PC-3 (cell line): ENCODE measurements at places on chromosomes 1 and 21. TPM values are rescaled to one million over a fixed set of nuclear protein-coding genes. Genes with fewer than 3 reads are reported as not detected.

GRCh38 chr1:167529829-167530474 is 11.6 kb upstream of the CD247 start:
- no peak for DNase-seq

DNA sequence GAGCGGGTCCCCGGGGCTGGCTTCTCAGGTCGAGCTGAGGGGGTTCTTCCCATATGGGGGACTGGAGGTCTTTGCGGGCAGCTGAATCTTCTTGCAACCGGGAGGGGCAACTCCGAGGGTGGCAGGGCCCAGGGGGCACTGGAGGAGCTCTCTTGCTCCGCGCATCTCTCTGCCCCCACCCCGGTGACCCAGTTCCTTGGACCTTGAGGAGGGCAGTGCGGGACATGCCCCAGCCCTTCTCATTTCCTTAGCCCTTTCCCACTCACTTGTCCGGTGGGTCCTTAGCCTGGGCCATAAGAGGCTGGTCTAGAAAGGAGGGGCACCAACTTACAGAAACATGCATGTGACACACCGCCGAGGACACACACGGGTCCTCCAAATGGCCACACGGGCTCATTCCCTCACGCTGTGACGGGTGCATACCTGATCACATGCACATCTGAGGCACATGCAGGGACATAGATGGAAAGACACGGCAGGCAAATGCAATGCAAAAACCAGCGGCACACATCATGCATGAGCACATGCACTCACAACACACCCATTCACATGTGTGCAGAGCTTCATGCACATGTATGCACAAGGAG is 630 bp downstream of the HPCA start:
- no peak for DNase-seq

DNA sequence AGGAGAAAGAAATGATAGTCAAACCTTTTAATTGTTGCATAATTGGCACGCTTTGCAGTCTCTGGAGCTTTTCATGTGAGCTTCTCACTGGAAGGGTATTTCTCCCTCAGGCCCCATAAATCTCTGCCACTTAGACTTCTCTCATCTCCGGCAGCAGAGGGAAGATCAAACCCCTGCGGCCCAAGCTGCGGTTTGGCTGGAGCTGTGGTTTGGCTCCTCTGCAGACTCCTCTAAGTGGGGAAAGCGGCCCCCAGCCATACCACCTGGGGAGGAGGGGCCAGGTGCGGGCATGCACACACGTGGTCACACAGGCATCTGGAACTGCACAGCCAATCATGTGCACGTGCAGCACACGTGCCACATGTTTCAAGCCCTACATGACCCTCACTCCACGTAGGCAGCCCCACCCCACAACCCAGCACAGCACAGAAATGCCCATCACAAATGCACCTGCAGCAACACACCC is 58.3 kb downstream of the UBE2T start:
- peak; percentile 90 for DNase-seq

DNA sequence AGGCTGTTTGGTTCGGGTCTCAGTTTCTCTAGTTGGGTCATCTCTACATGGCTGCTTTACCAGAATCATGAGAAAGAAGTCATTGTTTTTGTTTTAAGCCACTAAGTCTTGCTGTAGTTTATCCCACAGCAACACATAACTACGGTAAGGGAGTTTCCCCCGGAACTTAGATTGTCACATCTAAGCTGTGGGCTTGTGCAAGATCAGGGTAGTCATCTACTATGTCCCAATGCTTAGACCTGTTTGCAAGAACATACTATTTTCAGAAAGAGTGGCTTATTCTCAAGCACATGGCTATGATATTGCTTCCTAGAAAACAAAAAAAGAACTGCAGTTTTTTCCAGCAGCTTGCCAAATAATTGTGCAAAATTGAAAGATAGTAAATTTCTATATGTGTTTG is 18.0 kb upstream of the OLIG2 start:
- no peak for DNase-seq

- DNase-seq: no peak
Measured at GRCh38 chr1:182384387-182384960, 7.1 kb downstream of the GLUL start.

DNA sequence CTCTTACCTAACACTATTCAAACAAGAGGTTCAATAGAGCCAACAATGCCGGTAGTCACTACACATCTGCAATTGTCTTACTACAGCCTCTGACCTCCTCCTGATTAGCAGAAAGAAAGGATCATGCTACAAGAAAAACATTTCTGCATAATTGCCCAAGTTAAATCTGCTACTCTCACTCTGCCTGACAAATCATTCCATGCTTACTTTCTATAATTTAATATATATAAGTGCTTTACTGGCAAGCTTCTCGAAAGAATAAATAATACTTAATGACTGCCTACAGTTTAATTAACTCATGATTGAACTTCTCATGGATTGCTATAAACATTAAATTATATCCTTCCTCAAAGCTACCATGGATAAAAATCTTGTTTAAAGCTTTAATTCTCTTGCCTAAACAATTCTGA is 156.0 kb downstream of the SLC45A1 start:
- DNase-seq: no peak

- DNase-seq: no peak
Measured at GRCh38 chr1:60895252-60895651, 187.1 kb upstream of the NFIA start.

DNA sequence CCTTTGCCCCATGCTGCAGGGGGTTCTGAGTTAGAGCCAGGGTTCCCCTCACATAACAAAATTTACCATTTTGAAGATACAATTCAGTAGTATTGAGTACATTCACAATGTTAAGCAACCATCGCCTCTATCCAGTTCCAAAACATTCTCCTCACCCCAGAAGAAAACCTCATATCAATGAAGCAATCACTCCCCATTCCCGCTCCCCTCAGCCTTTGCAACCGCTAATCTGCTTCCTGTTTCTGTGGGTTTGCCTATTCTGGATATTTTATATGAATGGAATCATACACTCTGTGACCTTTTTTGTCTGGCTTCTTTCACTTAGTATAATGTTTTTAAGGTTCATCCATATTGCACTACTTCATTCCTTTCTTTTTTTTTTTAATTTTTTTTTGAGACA is 32.9 kb downstream of the SERINC2 start:
- no peak for DNase-seq

DNA sequence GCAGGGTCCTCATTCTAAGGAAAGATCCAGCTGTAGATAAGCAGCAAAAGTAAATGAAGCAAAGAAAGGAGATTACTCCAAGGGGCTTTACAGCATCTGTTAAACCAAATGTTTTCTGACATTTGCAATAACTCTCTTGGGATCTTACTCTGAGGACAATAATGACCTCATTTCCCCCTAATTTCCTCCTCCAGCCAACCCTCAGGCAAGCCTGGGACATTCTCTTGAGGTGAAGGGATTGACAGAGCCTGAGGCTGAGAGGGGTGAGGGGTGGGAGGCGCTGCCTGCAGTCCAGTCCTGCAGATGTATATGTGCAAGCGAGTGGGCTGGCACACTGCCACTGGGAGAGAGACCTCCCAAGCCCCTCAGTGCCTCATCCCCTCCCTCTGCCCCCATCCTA is 40.5 kb upstream of the NEK2 start:
- DNase-seq: no peak

GRCh38 chr1:17540255-17541001 is 930 bp downstream of the ARHGEF10L start:
- DNase-seq: no peak

DNA sequence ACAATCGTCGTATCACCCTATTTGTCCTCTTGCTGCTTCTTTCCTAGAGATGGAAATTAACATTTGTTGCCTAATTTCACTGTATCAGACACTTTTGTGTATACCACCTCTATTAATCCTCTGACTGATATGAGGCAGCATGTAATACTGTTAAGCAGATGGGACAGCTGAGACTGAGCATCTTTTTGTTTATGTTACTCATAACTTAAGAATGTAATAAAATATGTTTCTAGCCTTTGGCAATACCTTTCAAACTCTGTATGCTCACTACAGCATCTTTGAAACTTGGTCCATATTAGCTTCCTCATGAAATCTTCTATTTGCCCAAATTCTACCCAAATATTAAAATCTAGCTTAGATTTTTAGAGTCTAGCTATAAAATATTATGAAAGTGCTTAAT is 2.3 kb downstream of the OR14K1 start:
- DNase-seq: peak; percentile 83

GRCh38 chr1:119784191-119784781 is 15.6 kb upstream of the HMGCS2 start:
- DNase-seq: peak; percentile 12

GRCh38 chr1:231059566-231060193 is 19.6 kb upstream of the FAM89A start:
- peak; percentile 67 for DNase-seq

DNA sequence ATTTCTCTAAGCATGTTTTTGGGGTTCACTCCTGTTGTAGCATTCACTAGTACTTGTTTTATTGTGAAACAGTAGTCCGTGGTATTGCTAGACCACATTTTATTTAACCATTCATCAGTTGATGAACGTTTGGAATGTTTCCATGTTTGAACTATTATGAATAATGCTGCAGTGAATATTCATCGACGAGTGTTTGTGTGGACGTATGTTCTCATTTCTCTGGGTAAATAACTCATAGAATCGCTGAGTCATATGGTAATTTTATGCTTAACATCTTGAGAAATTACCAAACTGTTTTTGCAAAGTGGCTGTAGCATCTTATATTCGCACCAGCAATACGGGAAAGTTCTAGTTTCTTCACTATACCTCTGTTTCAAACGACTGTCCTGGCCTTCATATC is 28.0 kb upstream of the KAZN start:
- peak; percentile 92 for DNase-seq

- peak; percentile 97 for DNase-seq
Measured at GRCh38 chr1:72284348-72285073, 2.2 kb upstream of the NEGR1 start.

DNA sequence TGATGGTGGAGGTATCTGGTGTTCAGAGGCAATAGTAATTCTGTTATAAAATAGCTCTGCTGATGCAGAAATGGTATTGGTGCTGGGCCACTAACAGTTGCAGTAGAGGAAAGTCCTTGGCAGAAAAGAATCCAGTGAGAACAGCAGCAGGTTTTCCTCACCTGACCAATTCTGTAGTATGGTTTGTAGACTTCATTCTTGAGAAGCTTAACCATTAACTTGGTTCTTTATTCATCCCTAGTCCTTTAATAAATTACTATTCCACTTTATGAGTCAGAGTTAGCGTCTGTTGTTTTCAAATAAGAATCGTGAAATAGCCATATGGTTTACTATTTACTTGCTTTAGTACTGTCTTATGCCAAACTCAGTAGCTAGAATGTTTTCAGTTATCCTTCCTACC is 128.5 kb upstream of the SERTAD4 start:
- DNase-seq: no peak

GRCh38 chr1:247357052-247357780 is 25.5 kb upstream of the ZNF496 start:
- no peak for DNase-seq

- DNase-seq: peak; percentile 53
Measured at GRCh38 chr1:231918239-231919015, 291.8 kb downstream of the DISC1 start.

DNA sequence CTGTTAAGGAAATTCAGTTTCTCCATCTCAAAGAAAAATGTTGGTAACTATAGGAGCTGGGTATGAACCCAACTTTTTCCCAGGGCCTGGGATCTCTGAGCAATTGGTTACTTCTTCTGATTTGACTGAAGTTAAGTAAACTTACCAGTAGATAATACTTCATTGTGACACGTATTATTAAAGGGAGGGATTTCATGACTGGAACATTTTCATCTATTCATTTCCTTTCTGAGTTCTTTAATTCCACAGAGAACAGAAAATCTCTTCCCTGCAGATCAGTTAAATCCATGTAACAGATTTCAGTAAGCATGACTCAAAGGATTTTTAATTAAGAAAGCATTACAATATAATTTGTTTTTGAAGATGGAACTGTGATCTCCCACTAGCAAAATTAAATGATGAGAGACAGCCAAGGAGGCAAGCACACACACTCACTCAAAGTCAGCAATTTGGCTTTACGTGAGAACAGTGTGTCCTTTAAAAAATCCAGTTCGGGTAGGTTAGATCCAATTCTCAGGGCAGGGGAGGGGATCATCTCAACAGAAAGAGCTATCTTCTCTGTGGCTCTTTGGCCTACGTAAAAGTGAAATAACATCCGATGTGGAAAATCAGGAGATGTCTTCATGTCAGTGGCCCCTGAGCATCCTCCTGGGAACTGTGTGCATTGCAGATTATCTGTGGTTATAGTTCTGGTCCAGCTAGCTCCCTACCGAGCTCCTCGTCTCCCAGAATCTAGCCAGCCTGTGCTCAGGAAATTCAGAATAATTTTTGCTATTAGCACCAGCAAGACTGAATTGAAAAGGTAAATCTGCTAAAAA is 10.8 kb upstream of the MYOC start:
- no peak for DNase-seq

GRCh38 chr1:94332952-94333351 is 85.2 kb upstream of the ABCD3 start:
- peak; percentile 82 for DNase-seq

- peak; percentile 75 for DNase-seq
Measured at GRCh38 chr21:44392916-44393315, 39.5 kb downstream of the TRPM2 start.

DNA sequence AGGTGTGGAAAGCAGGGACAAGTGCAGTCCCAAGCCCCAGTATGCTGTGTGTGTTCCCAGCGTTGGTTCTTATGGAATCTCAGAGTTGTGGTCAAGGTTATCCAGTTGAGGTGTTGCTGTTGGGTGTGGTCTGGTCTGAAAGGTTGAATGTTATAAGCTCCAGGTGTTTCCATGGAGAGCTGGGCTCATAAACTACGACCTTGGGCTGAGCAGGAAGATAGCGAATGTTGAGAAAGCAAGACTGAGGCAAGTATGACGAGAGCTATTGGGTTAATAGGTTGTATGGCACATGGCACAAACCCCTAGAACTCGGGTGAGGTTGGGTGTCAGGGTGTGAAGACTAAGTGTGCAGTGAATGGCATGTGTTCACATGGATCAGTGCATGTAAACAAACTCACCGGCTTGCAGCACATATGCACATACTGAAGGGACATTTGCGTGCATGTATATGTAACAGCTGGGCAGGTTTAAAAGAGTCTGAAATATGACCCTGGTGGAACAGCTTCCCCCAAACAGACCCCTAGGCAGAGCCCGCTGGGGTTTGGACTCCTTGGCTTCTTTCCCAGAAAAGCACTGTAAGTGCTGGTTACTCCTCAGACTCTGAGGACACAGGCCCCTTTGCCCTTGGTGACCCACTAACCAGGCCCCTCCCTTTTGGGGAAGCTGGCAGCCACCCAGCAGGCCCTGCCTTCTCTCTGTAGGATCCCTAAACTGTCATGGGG is 117.5 kb downstream of the NAV1 start:
- no peak for DNase-seq

DNA sequence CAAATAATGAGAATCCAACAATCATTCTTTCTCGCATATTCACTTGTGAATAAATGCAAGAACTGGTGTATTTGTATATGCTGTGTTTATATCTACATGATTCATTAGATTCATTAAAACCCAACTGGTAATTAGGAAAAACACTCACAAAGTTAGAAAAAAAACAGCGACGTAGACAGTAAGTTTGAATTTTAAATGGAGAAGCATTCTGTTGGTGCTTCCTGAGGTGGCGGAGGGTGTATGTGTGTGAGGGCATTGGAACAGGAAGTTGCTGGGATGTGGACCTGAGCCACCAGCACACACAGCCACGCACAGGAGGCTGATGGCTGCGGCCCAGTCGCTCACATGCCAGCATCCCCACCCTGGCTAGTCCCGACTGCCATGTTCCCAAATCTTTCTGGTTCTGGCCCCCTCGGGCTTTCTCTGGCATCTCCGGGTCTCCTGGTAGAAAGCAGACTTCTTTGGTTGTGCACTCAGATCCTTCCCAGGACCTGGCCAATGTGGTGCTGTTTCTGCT is 121.6 kb upstream of the IRF2BP2 start:
- no peak for DNase-seq

The RGS18 gene
- not detected in 2 replicates for total RNA-seq

The NUF2 gene
- total RNA-seq: 35.6 and 62.1 TPM in 2 replicates

The ARID4B gene
- total RNA-seq: 14.0 and 16.8 TPM in 2 replicates

The HUNK gene
- total RNA-seq: not detected in 2 replicates
